CD4-positive, alpha-beta T cell treated with Interleukin-17A for 1 hour (primary cell): ENCODE measurements at places on chromosomes 2 and 18.

DNA sequence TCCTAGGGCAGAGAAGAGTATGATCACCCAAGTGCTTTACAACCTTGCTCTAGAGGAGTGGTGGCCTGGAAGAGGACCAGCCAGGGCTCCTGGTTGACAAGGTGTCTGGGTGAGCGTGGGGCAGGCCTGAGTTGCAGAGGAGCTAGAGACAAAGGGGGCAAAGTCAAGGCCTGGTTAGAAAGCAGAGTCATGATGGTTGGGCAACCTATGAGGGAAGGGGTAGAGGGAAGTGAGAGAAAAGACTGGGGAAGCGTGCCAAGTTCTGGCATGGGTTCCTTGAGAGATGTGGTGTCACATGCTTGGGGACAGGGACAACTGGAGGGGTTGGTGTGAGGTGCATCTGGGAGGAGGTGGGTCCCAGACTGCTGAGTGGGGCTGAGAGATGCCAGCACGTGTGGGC, 13.5 kb downstream of the ZFP36L2 start:
- peak; percentile 23 for DNase-seq

- no peak for DNase-seq
Observed at GRCh38 chr18:13270279-13270855, 51.8 kb downstream of the LDLRAD4 start.

GRCh38 chr2:184444623-184445223, 153.6 kb upstream of the ZNF804A start:
- no peak for DNase-seq

- no peak for DNase-seq
Observed at GRCh38 chr2:186422226-186422625, 63.8 kb upstream of the ZC3H15 start.

DNA sequence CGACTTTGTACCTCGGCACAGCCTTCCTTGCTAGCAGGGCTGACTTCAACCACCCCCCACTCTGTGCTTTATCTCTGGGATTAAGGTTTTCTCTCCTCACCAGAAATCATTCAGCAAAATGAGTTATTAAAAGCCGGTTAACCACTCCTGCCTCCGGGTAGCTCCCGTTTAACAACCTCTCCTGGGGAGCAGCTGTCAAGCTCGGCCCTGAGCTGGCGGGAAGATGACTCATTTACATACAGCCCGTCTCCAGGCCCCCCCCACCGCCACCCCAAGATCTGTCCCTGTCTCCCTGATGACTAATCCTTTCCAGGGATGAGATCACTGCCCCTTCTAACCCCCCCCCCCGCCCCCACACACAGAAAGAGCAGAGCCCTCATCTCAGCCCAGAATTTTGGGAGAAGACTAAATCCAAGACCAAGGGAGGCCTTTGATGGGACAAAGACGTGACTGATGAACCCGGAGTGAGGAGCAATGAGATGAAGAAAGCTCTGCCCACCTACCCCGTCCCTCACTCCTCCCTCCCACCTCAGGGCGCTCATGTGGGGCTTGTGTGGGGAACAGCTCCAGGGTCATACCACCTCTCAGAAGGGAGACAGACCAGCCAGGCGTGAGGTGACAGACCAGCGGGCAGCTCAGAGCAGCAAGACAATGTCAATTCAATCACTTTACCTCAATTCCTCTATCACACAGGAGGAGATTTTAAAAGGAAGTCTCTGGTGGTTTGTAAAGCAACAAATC, 131.4 kb downstream of the MSH2 start:
- no peak for DNase-seq

DNA sequence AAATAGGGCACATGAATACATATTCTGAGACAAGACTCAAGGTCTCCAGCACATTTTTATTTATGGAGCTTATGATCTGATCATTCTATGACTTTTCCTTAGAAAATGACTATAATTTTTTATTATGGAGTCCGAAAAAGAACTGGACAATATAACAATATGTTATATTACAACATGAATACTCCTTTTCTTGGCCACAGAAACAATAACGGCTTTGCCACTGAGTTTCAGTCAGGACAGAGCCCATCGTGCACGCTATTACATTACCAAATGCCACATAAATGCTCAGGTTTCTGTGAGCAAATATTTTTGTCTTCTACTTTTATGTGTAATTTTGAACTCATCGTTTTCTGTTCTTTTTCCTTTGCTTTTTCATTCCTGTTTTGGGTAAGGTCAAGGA, 509.2 kb upstream of the ZEB2 start:
- no peak for DNase-seq

- DNase-seq, result no peak
Observed at GRCh38 chr2:15633043-15633970, 41.6 kb downstream of the DDX1 start.

GRCh38 chr2:19195661-19196060, 162.8 kb downstream of the OSR1 start:
- DNase-seq, result no peak

- no peak for DNase-seq
Observed at GRCh38 chr2:237669283-237669627, 41.9 kb downstream of the LRRFIP1 start.

- DNase-seq, result no peak
Observed at GRCh38 chr18:62979176-62979575, 263.8 kb downstream of the PHLPP1 start.

DNA sequence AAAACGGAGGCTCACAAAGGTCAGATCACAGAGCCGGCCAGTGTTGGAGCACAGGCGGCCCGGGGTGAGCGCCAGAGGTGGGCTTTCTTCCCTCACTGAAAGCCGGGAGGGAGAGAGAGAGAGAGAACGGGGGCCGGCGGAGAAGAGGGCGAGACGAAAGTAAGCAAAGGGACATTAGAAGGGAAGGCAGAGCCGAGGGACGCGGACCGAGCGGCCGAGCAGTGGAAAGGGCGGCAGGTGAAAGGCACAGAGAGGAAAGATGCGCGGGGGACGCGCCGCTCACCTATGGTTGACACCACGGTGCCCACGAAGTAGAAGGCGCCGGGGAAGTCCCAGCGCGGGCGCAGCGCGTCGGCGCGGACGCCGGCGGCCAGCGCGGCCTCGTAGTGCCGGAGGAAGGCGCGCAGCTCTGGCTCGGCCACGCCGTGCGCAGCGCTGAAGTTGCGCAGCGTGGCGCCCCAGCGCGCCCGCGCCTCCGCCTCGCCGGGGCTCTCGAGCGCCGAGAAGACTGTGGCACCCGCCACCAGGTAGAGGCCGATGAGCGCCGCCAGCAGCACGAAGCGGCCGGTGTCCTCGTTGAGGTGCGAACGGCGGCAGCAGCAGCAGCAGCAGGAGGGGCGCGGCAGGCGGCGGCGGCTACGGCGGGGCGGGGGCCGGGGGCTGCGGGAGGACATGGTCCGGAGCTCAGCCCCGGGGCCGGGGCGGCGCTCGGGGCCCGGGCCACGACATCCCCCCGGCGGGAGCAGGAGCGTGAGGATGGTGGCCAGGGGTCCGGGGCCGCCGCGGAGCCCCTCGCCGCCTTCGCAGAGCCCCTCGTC, 166.9 kb downstream of the MSH2 start:
- DNase-seq, result no peak

- no peak for DNase-seq
Observed at GRCh38 chr2:4678927-4679326, 975.6 kb downstream of the DCDC2C start.

DNA sequence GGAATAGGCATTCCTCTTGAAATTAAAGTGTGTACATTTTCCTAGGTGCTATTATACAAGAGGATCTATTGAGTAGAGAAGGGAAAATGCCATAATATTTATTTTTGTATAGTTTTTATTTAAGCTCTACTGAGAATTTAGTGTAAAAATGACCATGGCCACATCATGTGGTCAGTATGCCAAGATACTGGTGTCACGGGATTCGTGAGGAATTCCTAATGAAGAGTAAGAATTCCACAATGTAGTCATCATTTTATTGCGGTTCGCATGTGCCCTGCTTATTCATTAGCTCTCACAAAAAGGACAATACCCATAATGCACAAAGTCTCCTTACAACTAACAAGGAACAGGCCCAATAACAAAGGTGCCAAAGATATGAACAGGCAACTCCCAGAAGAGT, 39.3 kb upstream of the PARD3B start:
- DNase-seq, result no peak

GRCh38 chr2:44295633-44296359, 20.5 kb downstream of the SLC3A1 start:
- DNase-seq, result peak; percentile 14

- no peak for DNase-seq
Observed at GRCh38 chr2:100137866-100138570, 4.4 kb downstream of the AFF3 start.

DNA sequence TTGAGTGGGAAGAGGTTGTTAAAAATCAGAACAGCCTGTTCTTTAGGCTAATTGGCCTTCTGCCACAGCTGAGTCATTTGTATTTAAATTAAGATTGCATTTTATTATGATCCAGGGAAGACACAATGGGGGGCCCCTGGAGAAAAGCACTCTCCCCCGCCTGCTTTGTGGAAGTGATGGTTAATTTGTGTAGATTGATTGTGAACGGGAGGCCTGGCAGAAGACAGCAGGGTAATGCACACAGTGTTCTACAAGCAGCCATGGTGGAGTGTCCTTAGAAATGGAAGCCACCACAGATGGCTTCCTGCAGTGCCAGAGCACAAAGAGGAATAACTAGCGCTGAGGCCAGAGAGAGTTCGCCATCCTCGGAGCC, 19.6 kb downstream of the RAMP1 start:
- DNase-seq, result no peak

DNA sequence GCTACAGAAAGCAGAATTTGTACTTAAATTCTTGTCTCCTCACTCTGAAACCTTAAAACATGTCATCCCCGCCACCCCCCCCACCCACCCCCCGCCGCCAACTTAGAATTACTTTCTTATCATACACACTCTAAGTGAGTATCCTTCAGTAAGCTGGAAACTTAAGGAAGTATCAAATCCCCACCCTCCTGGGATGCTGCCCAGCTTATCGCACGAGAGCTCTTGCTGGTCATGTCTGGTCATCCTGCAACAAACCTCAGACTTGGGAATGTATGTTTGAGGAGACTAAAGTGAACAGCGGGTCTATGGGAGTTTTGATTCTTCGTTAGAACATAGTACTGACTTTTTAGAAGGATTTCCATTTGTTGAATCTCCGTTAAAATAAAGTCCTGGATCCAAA, 203.3 kb downstream of the PTGR3 start:
- DNase-seq, result no peak

DNA sequence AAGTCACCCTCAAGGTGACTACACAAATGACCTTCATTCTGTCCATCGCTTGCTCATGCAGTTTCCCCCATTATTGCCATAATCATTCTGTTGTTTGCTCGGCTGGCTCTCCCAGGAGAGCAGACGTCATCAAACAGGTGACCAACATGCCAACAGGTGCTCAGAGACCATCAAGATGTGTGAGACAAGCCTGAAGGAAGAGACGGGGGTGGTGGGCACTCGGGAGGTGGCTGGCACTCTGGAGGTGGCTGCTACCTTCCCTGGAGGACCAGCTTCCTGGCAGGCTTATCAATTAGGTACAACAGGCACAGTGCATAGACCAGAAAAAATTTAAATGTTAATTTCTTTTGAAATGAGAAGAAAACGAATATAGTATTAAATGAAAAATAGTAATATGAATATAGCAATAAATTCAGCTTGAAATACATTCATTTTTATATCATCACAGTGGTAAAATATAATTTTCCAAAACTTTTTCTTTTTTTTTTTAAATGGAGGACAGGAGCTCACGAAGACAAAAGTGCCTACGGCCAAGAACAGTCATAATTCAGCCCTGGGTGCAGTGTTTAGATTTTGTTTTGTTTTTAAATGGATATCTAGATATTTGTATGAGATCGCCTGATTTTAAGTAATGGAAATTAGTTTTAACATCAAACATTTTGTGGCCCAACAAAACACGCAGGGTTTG, 16.9 kb upstream of the HAAO start:
- DNase-seq, result no peak

GRCh38 chr2:96822786-96823185, 6.7 kb downstream of the CNNM3 start:
- DNase-seq, result no peak

DNA sequence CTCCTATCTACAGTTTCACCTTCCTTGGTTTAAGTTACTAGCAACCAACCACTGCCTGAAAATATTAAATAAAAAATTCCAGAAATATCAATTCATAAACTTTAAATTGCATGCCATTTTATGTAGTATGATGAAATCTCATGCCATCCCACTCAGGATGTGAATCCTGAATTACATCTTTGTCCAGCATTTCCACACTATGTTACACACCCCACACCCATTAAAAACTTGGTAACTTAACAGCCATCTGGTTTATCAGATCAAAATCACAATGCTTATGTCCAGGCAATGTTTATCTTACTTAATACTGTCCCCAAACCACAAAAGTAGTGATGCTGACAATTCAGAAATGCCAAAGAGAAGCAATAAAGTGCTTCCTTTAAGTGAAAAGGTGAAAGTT, 21.6 kb downstream of the CUL3 start:
- DNase-seq, result no peak

- DNase-seq, result no peak
Observed at GRCh38 chr2:217086038-217086522, 226.2 kb upstream of the TNP1 start.

- no peak for DNase-seq
Observed at GRCh38 chr2:225998116-225998515, 598.6 kb downstream of the NYAP2 start.

DNA sequence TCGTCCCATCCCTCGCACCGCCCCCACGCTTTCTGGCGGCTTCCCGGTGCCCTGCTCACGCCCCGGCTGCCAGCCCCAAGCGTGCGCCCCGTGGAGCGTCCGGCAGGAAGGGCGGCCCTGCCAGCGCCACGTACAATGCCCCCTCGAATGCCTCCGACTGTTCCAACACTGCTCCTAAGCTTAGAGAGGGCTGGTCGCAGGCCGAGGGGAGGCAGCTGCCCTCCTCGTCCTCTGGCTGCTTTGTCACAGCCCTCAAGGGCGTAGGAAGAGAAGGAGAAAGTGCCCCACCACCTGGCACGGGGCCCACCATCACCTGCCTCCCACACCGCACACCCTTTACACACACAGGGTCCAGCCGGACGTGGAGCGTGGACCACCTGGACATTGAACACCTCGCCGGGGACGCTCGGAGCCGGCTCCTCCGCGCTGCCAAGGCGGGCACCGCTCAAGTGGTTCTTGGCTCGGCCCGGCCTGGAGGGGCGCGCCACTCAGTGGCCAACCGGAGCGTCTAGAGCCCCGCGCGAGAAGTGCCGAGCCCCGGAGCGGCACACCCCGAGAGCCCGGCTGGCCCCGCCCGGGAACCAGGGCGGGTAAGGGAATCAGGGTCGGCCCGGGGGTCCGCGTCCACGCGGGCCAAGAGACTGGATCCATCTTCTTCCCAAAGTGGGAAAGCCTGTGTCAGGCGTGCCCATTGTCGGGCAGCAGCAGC, 830 bp downstream of the DNER start:
- DNase-seq, result no peak
